Activated gamma-delta T cell (primary cell): ENCODE measurements at places on chromosomes 6 and 20.

GRCh38 chr20:43938932-43939761 is 24.5 kb downstream of the TOX2 start:
- no peak for DNase-seq

DNA sequence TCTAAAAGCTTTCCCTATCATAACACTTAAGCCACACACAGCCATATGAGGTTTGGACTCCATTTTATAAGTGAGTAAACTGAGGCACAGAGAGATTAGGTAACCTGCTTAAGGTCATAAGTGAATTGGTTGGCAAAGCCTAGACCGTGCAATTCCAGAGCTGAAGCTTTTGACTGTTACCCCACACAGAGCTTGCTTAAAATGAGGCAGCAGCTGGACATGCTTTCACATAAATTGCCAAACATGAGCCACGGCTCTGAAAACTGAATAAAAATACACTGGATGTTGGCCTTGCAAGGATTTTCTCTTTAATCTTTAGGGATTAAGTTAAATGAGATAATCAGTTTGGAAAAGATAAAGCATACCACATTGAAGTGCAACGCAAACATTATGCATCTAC is 2.5 kb downstream of the RIPOR2 start:
- DNase-seq = no peak

DNA sequence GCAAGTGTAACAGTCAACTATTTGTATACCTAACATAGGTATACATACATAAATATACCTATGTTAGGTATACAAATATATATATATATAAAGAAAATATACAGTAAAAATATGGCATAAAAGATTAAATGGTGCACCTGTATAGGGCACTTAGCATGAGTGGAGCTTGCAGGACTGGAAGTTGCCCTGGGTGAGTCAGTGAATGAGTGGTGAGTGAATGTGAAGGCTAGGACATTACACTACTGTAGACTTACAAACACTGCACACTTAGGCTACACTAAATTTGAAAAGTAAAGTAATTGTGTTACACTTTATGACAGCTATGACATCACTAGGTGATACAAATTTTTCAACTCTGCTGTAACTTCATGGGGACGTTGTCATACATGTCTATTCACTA is 65.6 kb downstream of the CDC5L start:
- no peak for DNase-seq

DNA sequence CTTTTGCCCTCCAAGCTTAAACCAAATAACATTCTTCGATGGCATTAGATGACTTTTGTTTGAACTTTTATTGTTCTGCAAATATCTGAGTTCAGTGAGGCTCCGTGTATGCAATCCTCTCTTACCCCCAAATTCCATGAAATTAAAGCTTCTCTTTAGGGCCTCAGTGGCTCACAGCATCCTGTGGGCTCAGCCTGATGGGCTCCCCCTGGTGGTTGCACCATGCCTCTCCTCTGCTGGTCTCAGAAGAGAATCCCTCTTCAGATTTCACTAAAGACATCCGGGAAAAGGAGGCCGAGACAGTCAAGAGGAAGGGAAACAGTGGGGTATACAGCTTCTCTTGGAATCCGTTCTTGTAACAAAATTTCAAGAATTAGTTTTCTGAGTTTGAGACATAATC is 331.6 kb upstream of the NT5E start:
- no peak for DNase-seq

DNA sequence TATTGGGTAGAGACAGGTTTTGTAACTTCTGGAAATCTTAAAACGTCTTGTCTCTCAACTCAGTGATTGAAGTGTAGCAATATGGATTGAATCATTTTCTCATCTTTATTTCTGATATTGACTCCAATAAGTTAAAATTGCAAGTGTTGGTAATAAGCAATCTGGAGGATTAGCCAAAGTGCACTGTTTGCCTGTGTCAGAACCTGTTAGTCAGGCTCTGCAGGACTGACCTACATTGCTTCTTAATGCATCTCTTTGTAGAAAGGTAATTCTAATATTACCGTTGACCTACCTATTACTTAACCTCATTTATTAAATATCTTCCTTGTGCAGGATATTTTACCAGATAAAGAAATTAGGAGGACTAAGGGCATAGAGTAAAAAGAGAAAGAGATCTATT is 484.0 kb upstream of the CITED2 start:
- DNase-seq = no peak

- no peak for DNase-seq
Observed at GRCh38 chr6:37025621-37026466, 20.4 kb downstream of the FGD2 start.

- no peak for DNase-seq
Observed at GRCh38 chr6:144661116-144661806, 376.1 kb downstream of the UTRN start.

- DNase-seq = no peak
Observed at GRCh38 chr20:53927990-53928389, 142.4 kb downstream of the BCAS1 start.

GRCh38 chr6:158131926-158132325 is 36.1 kb downstream of the SERAC1 start:
- DNase-seq = no peak

GRCh38 chr6:41186031-41186562 is 14.9 kb downstream of the TREML2 start:
- DNase-seq = no peak

- no peak for DNase-seq
Observed at GRCh38 chr6:75409286-75409685, 84.3 kb downstream of the FILIP1 start.

GRCh38 chr20:19176470-19177052 is 35.9 kb upstream of the SLC24A3 start:
- no peak for DNase-seq

DNA sequence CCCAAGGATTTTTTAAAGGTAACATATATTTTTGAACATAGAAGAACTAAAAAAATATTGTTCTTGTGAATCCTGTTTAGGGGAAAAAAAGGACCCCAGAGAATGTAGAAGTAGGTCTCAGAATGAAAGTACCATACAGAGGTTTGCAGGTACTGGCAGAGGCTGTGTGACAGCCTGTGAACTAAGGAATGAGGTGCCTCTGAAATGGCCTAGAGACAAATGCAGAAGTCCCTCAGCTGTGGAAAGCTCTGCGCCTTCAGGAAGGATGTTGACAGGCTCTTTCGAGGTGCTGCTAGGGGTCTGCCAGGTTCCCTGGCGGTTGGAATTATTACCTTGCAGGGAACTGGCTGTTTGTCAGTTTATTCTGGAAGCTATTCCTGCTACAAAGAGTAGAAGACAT is 8.6 kb upstream of the TUBB2B start:
- no peak for DNase-seq

DNA sequence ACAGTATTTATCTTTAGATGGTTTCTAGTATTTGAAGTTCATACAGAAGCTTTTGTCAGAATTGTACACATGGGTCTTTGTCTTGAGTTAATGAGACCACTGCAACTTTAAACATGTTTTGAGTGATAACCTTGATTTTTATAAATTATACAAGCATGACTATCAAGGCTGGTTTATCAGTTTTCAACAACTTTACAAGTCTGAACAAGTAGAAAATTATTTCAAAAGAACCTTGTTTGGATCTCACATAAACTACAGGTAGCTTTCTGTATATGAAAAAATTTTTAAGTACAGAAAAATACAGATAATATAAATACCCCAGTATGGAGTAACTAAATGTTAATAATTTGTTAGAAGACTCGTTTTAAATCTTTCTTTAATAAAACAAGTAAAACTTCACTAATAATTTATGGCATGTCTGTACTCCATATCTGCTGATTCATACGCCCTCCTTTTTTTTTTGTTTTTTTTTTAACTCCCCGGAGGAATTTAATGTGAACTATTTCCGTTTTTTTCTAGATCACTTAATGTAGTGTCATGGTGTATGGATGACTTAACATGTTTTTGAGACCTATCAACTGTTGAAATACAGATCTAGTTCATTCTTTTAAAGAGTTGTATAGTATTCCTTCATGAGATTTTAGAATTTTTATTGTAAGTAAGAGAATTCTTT is 18.3 kb downstream of the VAPB start:
- no peak for DNase-seq

DNA sequence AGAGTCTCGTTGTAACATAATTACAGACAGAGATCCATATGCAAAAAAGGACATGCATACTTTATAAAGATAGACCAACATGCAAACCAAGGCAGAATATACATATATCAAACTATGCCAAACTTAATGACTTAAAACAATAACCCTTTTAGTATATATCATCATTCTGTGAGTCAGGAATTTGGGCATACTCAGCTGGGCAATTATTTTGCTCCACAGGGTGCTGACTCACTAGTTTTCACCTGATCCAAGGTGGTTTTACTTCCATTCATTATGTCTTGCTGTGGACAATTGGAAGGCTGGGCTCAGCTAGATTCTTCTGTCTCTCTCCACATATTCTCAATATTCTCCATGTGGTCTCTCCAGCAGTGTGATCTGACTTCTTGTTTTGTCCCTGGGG is 41.2 kb upstream of the RNF146 start:
- no peak for DNase-seq

DNA sequence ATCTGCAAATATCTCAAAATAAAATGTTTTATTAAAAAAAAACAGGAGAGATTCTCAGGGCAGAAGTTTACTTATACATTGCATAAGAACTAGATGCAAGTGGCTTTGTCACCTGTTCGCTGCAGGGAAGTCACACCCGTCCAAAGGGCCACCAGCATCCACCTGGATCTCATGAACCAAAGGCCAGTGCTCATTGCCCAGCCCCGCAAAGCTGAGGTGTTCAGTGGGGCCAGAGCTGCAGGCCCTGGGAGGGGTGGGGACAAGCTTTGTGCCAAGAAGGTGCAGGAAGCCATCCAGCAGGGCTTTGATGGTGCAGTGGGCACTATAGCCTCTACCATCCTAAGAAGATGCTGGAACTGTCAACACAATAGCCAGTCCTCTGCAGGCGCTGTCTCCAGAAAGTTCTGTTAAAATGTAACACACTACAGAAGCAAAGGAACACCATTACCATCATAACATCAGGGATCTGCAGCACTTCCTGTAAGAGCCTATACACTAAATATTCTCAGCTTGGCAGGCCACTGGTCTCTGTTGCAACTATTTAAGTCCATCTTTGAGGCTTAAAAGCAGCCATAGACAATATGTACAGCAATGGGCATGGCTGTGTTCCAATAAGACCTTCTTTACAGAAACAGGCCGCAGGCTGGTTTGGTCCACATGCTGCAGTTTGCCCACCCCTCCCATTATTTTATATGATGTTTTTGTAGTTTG is 15.7 kb upstream of the CD93 start:
- no peak for DNase-seq

DNA sequence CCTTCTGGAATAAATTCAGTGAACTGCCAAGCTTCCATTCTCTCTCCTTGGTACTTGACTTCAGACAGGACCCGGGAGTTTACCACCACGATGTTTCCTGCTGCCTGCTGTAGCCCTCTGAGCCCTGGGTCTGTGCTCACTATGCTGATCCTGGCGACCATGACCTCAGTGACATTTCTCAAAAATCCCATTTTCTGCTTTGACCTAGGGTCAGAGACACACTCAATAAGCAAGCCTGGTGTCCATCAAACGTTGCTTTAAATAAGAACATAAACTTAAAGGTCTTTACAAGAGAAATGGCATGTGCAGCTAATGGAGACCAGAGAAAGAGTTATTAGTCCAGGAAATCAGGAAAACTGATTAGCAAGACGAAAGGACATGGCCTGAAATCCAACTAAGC is 509.7 kb upstream of the SULF2 start:
- no peak for DNase-seq

DNA sequence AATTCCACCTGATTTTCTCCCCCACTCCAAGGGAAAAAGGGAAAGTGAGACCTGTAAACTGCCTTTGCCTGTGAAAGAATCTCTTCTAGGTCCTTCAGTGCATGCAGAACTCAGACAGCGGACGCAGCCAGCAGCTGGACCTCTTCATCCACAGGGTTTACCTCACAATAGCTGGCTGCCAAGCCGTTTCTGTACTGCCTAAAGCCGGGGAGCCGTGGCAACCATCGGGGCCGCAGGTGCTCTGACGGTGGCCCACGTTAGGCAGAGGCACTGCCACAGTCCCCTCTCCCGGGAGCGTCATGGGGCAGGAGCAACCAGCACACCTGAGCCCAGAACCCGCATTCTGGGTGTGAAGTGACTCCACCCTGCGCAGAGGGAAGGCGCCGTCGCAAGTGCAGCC is 206.1 kb downstream of the TTLL2 start:
- no peak for DNase-seq

- DNase-seq = no peak
Observed at GRCh38 chr6:17007749-17008148, 94.1 kb upstream of the STMND1 start.

DNA sequence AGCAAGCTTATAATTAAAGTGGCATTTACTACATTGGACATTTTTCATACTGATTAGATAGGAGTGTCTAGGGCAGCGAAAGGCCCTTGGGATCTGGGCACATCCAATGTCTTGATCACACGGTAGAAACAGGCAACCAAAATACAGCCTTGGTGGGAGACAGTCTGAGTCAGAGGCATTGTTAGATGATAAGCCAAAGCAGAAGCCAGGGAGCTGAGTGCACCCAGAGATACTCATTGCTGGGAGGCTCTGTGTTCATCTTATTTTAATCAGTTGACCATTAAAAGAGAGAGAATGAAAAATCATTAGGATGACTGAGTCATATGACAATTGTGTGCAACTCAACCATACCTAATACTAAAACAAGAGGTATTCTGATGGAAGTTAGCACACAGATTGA is 109.5 kb downstream of the LCA5 start:
- no peak for DNase-seq

GRCh38 chr20:3732327-3733118 is at the start of gene HSPA12B:
TSS of gene HSPA12B (plus strand) at chr20:3732685. CDS start at chr20:3738675, 5,990 bp downstream.
- no peak for DNase-seq

GRCh38 chr20:45042978-45043377 is 57.9 kb downstream of the KCNS1 start:
- DNase-seq = no peak

- DNase-seq = no peak
Observed at GRCh38 chr20:7665376-7665775, 274.9 kb downstream of the HAO1 start.

GRCh38 chr6:37570482-37571133 is 70.9 kb upstream of the CCDC167 start:
- no peak for DNase-seq

- DNase-seq = no peak
Observed at GRCh38 chr6:34924831-34925625, 36.0 kb downstream of the ANKS1A start.

GRCh38 chr6:25172819-25173218 is 106.4 kb upstream of the CARMIL1 start:
- DNase-seq = no peak

DNA sequence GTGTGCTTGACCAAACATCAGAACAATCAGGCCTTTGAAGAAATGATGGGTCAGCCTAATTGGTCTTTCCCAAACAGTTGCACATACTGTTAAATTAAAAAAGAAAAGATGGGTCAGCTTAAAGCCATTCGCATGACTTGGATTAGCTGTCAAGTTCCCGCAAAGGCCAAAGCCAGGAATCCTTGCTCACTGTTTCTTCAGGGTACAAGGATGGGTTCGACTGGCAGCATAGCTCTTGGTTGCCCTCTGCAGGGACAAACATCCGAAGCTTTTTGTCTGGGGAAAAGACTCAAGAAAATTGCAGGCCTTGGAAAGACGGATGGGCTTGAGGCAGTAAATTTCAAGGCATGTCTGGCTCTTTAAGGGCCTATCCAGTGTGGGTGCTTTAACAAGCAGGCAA is 168.0 kb downstream of the HDGFL1 start:
- DNase-seq = no peak
